ENCODE measurements at places on chromosomes 11 and 22.

DNA sequence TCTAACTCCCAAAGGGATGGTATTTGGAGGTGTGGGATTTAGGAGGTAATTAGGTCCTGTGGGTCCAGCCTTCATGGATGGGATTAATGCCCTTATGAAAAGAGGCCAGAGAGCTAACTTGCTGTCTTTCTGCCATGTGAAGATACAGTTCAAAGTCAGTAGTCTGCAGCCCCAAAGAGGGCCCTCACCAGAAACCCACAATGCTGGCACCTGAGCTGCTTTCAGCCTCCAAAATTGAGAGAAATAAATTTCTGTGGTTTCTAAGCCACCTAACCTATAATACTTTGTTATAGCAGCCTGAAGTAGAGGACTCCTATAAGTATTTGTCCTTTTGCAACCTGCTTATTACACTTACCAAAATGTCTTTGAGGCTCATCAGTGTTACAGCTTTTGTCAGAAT is 16.2 kb downstream of the ATM start:
- no peak for DNase-seq

DNA sequence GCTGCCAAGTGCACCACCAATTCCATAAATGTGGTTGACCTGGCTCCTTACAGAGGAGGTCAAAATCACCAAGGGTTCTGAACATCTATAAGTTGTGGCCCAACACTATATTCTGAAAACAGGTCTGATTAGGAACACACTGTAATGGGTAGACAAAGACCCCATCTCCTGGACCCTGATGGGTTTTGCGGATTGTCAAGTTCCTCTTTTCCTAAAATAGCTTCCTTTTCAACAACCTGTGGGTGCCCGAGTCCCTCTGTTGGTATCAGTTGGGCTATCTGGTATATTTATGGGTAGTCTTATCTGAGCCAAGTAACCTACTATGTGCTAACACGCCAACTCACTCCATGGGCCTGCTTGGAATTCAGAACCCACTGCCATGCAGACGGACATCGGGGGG is 9.9 kb upstream of the CACNG2 start:
- DNase-seq, result no peak

GRCh38 chr11:61359516-61359915 is 2.2 kb downstream of the CYB561A3 start:
- no peak for DNase-seq

GRCh38 chr11:77197626-77198320 is 69.7 kb downstream of the MYO7A start:
- no peak for DNase-seq

Measured in EH (cell line).